ENCODE measurements at places on chromosomes 7 and 10.

DNA sequence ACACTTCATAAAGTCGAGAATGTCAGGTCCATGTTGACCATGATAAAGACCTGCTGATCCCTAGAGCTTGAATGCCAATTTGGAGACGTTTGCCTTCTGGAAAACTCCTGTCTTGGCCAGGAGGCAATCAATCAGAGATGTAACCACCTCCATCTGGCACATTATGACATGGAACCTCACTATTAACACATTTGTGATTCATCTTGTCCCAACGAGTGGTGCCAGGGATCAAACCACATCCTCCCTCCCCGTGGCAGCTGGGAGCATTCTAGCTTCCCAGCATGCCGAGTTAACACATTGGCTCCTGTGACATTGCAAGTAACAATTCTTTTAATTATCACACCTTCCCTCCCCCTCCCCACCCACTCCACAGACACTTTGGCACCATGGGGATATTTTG is 84.0 kb upstream of the PPP1R17 start:
- no peak for DNase-seq

GRCh38 chr10:45152726-45153125 is 152.0 kb downstream of the ZNF22 start:
- DNase-seq = no peak

DNA sequence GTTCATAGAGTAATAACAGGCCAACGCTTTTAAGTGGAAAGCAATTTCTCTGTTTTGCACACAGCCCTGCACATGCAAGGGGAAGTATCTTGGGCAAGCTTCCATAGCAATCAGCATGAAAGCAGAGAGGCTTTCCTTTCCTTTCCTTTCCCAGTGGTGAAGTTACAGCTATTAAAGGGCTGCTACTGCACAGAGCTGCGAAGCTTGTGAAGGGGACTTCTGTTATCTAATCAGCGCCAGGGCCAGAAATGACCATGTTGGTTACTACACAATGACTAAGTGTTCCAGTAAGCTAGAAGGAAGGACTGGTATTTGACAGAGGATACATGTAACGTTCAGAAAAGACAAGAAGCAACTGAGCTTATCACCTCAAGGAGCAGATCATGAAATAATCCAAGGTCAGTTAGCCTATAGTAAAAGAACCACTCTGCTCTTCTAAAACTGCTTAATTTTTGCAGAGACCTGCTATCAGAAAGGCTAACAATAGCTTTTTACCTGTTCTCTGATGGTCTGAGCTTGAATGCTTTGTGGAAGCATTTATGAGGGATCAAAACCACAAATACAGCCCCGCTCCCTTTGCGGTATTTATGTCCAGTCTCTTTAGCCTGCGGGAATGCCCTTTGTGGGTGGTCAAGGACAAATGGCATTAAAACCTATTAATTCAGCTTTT is 45.9 kb downstream of the SGMS1 start:
- DNase-seq = no peak

DNA sequence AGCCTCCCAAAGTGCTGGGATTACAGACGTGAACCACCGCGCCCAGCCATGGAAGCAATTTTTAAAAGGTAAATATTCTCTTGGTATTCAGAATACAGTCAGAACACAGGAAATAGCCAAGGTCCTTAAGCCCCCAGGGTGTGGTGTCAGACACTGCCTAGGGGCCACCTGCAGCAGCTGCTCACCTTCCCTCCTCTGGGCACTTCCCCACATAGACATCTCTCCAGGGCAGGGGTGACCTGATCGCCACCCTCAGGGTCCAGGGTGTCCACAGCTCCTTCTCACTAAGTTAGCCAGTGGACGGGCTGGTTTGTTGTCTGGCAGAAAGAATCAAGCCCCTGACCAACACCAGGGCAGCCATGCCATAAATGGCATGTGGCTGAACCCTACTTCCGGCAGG is 15.9 kb downstream of the URGCP start:
- DNase-seq = no peak

GRCh38 chr7:79775911-79776310 is 322.4 kb upstream of the MAGI2 start:
- DNase-seq = no peak

DNA sequence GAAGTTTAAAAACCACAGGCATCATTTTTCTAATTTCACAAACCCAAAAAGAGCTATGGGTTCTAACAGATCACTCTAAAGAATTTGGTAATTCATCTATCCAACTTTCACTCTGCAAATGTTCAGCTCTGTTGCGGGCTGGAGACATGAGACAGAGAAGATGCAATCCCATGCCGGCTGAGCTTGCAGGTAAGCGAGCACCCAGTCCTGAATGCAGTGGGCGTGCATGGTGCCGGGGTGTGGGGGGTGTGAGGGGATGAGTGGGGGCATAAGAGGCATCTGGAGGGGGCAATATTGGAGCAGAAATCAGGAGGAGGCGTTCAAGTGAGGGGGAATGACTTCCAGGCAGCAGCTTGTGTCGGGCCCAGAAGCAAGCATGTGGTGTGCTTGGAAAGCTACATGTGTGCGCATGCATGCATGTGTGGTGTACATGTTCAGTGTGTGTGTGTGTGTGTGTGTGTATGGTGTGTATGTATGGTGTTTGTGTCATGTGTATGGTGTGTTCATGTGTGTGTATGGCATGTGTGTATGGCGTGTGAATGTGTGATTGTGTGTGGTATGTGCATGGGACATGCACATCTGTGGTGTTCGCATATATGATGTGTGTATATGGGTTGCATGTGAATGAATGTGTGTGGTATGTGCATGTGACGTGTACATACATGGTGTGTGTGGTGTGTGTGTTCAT is 172.9 kb downstream of the PRKCQ start:
- DNase-seq = no peak

DNA sequence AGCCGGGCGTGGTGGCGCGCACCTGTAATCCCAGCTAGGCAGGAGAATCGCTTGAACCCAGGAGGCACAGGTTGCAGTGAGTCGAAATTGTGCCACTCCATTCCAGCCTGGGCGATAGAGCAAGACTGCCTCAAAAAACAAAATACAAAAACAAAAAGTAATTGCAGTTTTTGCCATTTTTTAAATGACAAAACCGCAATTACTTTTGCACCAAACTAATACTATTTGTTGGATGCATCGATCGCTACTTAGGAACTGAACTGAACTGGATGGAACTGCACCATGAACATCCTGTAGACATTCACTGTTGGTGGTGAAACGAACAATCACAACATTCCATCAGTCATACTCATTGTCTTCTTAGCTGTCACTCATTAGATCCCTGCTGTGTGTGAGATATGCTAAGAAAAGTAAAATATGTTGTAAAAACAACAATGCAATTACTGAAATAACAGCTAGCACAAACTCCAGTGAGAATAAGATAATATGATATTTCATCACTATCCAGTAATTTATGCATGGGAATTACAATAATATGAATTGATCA is 341.2 kb downstream of the ACTR3B start:
- no peak for DNase-seq

DNA sequence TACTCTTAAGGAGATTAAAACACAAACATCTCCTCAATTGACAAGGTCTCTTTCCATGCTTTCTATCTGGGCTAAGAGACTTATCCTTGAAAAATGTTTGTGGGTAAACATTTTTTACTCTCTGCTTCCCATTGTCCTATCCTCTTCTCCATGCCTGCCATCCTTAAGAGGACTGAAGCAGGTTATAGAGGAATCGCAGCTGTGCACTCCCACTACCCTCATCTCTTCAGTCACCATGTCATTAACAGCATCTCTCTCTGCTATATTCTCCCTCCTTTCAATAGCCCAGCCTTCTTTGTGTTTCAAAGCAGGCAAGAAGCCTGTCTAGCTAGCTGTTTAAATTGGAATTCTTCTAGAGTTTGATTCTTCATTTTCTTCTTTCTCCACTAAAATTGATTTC is 22.6 kb downstream of the COL1A2 start:
- no peak for DNase-seq

Data from NCI-H1930 (cell line).